ENCODE measurements at places on chromosomes 3 and 15. TPM values are rescaled to one million over a fixed set of nuclear protein-coding genes. Genes with fewer than 3 reads are reported as not detected.
A peak's percentile ranks its signal among the peaks of the same experiment; 100 is the strongest.

DNA sequence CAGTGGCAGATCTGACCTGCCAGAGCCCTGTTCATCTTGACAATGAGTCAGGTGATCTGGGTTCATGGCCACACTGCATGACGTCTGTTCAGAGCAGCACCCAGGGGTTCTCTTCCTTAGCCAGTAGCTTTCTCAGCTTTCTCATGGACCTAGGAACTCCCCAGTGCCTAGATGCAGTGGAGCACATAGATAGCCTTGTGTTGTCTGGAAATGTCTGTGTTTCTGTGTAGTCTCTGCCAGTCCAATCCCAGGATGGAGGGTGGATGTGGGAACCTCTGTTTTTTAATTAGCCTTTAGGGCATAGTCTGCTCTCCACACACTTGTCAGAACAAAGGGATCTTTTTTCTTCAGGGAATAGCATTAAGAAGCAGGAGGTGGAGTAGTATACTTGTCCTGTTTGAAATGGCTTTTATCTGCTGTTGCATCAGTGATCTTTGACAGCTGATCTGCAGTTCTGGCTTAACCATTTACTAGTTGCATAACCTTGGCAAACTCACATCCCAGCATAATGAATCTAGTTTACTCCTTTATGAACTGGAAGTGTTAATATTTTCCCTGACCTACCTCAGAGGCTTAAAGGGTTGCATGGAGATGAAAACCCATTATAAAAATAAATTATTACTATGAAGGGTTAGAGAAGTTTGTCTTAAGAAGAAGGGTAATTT, 16.1 kb upstream of the CACNA1D start:
- no peak overlapping the region for H3K4me3 ChIP-seq
- H3K4me1 ChIP-seq, result no peaks in the 10 kb centered on the region
- peak overlapping the region; percentile 53 for H3K27ac ChIP-seq
- DNase-seq, result no peak
- no peaks in the 10 kb centered on the region for H3K36me3 ChIP-seq

- no peaks in the 10 kb centered on the region for H3K27me3 ChIP-seq
- no peaks in the 10 kb centered on the region for H3K36me3 ChIP-seq
- no peak overlapping the region for H3K4me3 ChIP-seq
- no peak for DNase-seq
- H3K4me1 ChIP-seq, result no peaks in the 10 kb centered on the region
Measured at GRCh38 chr15:55694652-55695150, 48.3 kb downstream of the PRTG start.

GRCh38 chr3:114093596-114093995, 37.1 kb downstream of the QTRT2 start:
- H3K36me3 ChIP-seq, result no peaks in the 10 kb centered on the region
- no peak for DNase-seq
- H3K4me1 ChIP-seq, result no peaks in the 10 kb centered on the region
- no peak overlapping the region for H3K4me3 ChIP-seq
- H3K27ac ChIP-seq, result no peak overlapping the region
- H3K27me3 ChIP-seq, result no peaks in the 10 kb centered on the region

GRCh38 chr15:99590913-99591646, 25.3 kb downstream of the MEF2A start:
- no peak for DNase-seq
- no peaks in the 10 kb centered on the region for H3K36me3 ChIP-seq
- H3K27me3 ChIP-seq, result no peaks in the 10 kb centered on the region
- H3K27ac ChIP-seq, result no peak overlapping the region

Gene CCDC39
- not detected for total RNA-seq
